NCI-H2081 (cell line): ENCODE measurements at places on chromosomes 13 and 19.

GRCh38 chr13:29456419-29456818 is 139.1 kb downstream of the SLC7A1 start:
- no peak for DNase-seq

GRCh38 chr13:88068975-88069374 is 397.8 kb downstream of the SLITRK5 start:
- DNase-seq = peak; percentile 4

DNA sequence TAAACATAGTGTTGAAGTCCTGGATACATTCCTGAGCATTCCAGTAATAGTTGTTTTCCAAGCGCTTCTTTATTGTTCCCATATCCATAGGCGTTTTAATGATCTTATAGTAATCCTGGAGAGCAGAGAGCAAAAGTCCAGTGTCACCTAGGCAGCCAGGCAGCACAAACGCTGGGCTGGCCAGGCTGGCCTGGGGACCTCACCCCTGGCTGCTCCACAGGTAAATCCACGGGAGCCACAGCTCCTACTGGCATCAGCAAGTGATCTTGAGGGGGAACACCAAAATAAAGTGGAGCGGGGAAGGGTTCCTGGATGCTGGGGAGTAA is 36.6 kb upstream of the EPHX3 start:
- DNase-seq = no peak

DNA sequence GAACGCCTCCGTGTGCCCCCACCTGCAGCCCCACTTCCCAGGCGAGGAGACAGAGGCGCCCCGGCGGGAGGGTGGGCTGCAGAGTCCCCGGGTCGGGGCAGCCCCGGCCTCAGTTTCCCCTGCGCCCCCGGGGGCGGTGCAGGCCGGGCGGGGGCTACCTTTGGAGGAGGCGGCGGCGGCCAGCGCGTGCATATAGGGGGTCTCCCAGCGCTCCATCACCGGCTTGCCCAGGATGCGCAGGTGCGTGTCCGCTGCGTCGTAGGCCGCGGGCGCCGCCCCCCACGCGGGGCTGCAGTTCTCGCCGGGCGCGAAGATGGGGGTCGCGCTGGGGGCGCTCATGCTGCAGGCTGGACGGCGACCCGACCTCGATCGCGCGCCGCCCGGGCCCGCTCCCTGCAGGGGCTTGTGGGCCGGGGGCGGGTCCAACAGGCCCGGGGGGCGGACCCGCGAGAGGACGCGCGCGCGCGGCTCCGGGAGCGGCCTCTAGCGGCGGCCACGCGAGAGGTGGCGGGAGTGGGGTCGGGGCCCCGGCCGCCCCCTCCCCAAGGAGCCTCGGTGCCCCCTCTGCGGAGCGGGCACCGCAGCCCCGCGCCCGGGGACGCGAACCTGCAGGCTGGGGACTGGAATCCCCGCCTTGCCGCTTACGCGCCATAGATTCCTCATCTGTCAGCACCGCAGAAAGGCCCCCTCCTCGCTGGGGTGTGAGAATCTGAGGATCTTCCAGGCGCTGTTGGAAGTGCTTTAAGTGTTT is at the start of gene GAMT:
GAMT (minus strand) TSS at position 405 of the 751 bp plus-strand sequence; CDS start at position 339, 66 bp downstream.
- DNase-seq = no peak

DNA sequence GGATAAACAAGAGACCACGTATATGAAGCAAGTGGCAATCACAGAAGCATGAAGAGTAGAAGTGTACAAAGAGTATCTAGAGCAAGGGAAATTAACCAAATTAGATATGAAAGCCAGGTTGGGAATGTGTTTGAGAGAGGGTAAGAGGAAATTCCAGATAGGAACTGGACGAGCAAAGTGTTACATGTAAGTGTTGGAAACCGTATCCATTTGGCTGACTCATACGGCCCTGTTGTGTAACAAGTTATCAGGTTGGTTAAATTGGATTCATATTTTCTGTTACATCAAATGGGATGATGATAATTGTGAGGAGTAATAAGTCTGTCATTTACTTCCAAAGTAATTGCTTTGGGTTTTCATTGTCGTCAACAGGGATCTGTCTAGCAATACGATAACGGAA is 46.7 kb downstream of the RXFP2 start:
- DNase-seq = no peak

DNA sequence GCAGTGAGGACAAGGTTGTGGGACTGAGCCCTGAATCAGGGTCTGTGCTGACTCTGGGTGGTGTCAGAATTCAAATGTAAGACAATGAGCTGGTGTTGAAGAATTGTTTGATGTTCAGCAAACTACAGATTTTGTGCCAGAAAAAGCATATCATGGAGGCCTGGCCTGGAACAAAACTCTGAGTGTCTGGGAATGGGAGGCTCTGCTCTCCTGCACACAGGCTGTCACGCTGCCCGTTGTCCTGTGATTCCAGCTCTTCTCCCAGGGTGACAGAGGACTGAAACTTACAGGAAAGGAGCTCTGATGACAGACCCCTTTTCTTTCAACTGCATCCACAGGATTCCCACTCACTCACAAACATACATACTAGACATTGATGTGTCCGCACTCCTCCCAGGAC is 120.1 kb downstream of the ZNF486 start:
- DNase-seq = no peak

DNA sequence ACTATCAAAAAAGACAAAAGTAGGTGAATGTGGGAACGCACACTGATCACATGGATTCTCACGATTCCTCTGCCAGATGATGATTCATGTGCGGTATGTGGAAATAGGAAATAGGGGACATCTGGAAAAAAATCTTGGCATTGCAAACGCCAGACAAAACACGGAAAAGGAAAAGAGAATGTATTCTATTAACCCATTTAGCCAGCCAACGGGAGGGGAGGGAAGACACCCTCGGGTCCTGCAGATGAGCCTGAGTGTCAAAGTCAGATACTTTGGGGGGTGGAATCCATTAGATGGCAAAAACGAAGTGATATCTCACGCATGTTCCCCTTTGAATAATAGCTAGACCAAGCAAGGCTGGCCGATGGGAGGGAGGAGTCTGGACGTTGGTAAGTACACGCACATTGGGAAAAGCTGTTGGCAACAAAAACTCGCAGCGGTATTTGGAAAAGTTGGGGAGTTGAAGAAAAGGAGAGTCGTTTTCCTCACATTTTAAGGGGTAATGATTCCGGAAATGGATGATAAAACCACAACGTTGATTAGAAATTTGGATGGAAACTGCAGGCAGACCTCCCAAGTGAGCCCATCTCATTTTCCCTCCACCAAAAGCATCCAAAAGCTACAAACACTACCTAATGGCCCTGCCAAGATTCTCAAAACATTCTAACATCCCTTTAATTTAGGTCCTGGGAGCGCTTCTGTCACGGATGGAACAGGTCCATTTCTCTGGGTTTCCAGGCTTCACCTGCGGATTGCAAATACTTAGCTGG is 73.6 kb downstream of the COL4A1 start:
- DNase-seq = no peak

DNA sequence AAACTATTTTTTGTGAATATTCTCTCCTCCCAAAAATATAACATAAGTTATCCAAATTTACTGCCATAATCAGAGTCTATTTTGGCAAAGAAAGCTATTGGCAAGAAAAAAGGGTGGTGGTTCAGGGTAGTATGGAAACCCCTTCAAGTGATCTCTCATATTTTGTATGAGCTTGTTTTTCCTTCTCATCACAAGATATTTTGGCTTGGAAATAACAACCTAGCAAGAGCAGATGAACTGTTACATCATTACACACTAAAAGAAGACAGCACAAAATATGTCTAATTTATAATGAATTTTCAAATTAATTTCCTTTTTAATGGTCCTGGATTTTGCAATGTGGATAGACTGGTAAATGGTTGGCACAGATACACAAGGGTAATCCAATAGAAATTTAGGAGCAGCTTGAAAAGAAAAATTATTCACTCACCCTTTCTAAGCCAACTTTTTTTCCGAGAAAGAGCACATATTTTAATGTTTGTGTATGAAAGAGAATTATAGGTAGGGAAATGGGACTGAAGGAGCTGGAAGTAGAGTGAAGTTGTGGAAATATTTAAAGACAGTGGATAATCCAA is 225.1 kb downstream of the EFNB2 start:
- no peak for DNase-seq

DNA sequence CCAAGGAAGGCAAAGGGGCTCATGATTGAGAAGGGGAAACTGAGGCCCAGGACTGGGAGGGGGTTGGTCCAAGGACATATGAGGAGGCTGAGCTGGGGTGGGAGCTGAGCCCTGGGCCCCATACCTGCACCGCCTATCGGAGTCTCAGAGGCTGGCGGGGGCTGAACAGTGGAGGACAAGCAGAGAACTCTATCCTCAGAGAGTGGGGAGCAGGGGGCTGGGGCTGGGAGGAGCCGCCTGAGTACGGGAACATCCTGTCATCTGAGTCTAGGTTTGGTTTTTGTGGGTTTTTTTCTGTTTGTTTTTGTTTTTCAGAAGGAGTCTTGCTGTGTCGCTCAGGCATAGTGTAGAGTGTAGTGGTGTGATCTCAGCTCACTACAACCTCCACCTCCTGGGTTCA is 6.2 kb downstream of the ARRDC2 start:
- no peak for DNase-seq

DNA sequence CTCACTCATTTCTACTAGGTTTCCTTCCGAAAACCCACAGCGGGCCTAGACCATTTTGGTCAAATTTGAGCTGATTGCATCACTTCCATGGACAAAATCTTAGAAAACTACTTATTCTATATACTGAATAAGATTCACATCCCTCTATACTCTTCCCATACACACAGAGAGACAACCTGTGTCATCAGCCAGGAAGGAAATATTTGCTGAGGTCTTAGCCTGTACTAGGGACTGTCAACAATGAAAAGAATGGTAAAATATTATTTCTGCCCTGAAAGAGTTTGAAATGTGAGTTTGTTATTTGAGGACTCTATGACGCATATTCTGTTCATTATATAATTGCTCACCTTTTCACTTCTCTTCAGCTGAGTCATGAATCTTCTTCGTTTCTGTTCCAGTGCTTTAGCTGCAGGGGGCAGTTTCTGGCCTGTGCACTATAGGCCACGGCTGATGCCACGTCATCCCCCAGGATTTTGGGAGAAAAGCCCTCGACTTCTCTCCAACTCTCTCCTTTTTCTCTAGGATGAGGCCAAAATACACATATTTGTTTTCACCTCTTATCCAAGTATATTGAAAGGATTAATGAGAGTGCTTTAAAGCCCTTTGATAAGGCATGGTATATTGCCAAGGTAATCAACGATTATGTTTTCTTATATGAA is 47.7 kb downstream of the GSX1 start:
- DNase-seq = no peak

- no peak for DNase-seq
Observed at GRCh38 chr19:6717441-6717971, 2.9 kb downstream of the C3 start.

- no peak for DNase-seq
Observed at GRCh38 chr19:49855676-49856573, 5.0 kb downstream of the PTOV1 start.

GRCh38 chr19:55400281-55401087 is 7.1 kb downstream of the UBE2S start:
- no peak for DNase-seq

DNA sequence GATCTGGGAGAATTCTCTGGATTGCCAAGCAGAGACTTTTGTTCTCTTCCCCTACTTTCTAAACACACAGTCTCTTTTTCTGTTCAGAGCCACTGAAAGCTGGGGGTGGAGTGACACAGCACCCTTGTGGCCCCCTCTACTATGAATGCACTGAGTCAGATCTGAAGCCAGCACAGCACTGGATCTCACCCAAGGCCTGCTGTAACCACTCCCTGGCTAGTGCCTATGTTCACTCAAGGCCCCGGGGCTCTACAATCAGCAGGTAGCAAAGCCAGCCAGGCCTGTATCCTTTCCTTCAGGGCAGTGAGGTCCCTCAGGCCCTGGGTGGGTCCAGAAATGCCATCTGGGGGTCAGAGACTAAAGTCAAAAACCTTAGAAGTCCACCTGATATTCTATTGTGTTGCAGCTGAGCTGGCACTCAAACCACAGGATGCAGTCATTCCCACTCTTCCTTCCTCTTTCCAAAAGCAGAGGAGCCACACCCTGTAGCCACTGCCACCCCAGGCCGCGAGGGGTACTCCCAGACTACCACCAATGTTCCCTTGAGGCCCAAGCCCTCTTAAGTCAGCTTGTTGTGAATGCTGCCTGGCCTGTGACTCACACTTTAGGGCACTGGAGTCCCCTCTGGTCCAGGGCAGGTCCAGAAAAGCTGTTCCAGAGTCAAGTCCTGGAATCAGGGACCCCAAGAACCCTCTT is 110.1 kb upstream of the RXFP2 start:
- no peak for DNase-seq

DNA sequence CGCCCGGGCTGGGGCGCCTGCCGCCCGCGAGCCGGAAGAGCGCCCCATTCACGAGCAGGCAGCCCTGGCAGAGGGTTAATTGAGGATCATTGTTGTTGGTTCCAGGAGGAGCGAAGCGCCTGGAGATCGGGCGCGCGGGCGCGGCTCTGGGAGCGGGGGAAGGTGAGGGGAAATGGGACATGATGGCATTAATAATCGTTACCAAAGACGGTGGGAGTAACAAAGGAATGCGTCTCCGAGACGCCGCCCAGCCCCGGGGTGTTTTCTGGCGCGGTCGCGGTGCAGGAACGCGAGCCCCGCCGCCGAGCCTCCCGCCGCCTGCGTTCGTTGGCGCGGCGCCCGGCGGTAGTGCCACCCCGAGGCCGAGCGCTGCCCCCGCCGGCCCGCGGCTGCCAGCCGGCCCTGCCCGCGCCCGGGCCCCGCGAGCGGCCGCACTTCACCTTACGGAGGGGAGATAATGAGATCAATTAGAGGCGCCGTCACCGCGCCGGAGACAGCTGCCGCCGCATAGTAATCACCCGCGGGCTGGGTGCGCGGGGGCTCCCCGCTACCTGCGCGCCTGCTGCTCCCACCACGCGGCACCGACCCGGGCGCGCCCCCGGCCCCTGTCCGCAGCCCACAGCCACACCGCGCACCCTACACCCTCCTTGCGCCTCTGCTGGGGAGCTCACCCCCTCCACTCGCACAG is 2.8 kb downstream of the ZNF536 start:
- DNase-seq = no peak

DNA sequence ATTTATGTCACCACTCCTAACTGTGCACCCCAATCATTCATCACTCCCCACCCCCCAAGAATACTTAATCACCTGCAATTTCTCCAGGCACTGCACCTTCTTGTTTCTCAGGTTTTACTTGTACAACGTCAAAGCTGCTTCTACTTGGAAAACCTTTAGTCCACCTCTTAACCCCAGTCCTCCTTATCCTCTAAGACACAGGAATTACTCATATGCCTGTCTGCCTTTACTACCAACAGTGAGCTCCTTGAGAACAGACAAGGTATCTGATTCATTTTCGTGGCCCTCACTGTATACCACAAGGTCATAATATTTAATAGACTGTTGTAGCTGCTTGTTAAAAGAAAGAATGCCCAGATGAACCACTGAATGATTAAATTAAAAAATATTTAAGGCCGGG is 21.0 kb upstream of the NDFIP2 start:
- no peak for DNase-seq

- no peak for DNase-seq
Observed at GRCh38 chr13:23183292-23183691, 2.5 kb downstream of the SGCG start.

GRCh38 chr19:44745341-44745831 is 3.1 kb upstream of the BCL3 start:
- DNase-seq = no peak

GRCh38 chr13:63481334-63481733 is 2065.7 kb upstream of the PCDH20 start:
- DNase-seq = no peak
